ENCODE measurements at places on chromosomes 13 and 19.
A peak's percentile ranks its signal among the peaks of the same experiment; 100 is the strongest.

DNA sequence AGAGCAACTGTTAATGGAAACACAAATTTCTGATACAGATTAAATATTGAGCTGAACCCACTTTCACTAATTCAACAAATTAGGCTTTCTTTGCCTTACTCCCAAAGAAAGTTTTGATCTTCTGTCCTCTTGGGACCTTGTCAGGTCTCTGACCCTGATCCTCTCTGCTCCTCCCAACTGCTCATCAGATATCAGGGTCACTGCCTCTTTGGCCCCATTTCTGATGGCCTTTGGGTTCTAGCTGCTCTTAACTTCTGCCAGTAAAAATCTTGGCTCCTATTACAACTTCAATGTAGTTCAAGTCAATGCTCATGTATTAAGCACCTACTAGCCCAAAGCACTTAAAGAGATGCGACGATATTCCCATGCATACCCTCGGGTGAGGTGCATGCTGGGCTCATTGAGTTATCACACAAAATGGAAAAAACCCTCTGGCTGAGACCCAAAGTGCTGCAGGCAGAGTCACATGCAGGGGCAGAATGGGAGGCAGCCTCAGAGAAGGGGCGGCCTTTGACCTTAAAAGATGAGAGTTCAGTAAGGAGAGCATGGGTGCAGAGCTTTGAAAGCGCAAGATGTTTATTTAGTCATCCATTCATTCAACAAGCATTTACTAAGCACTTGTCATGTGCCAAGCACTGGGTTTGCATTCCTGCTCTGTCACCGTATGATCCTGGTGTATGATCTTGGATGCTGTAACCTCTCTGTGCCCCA, 183.4 kb downstream of the USP12 start:
- DNase-seq = no peak

GRCh38 chr13:69866555-69866954, 241.1 kb upstream of the ATXN8OS start:
- DNase-seq = no peak

DNA sequence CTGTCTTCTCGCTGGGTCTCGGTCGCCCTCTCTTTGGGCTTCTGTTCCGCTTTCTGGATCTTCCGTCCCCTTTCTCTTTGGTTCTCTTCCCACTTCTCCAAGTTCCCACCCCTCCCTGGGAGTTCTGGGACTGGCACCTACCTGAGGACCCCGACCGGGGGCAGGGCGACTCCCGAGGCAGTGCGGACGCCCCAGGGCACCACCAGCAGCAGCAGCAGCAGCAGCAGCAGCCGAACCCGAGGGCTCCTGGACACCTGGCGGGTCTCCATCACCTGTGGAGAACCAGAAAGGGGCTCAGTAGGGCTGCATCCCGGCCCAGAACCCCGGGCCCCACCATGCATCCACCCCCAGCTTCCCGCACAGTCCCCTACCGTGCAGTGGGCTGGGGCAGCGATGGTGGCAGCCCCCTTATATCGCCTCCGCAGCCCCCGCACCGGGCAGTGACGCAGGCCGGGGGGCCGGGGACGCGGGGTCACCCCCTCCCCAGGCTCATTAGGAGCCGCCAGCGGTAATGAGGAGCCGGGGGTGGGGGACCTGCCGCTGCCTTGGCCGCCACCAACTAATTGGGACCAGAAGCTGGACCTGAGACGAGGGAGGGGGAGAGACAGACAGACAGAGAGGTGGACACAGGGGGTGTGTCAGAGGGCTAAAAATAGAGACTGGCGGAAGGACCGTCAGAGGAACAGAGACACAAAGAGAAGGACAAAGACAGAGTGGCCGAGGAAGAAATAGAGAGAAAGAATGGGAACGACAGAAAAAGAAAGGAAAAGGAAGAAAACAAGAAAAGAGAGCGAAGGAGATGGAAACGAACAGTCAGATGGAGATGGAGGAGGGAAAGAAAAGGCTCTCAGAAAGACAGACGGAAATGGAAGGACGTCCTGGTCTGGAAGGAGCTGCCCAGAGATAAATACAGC, at the start of gene PTH2:
TSS of gene PTH2 (minus strand) at position 371 of the 914 bp plus-strand sequence. CDS start at position 269, 102 bp downstream.
- DNase-seq = no peak

DNA sequence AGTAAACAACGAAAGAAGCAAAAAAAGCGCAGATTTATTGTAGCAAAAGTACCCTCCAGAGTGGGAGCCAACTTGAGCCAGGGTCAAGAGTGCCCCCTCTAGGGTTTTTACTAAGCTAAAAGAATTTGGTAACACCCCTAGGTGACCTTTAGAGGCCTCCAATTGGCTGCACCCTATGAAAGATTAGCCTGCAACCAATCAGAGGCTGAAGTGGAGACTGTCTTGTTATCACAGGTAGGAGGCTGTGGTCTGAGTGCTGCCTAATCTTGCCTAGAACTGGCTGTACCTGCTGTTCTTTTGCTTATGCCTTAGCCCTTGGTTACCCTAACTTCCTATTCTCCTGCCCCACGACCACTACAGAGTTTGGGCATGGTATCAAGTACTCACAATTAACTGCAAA, 38.3 kb downstream of the ANKRD10 start:
- DNase-seq = no peak

DNA sequence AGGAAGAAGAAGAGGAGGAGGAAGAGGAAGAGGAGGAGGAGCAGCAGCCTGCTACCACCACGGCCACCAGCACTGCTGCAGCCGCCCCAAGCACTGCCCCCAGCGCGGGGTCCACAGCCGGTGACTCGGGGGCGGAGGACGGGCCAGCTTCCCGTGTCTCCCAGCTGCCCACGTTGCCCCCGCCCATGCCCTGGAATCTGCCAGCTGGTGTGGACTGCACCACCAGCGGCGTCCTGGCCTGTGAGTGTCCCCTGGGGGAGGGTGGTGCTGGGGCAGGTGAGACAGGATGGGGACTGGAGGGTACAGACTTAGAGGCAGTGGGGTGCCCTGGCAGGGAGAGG, 11.4 kb downstream of the SCAF1 start:
- no peak for DNase-seq

DNA sequence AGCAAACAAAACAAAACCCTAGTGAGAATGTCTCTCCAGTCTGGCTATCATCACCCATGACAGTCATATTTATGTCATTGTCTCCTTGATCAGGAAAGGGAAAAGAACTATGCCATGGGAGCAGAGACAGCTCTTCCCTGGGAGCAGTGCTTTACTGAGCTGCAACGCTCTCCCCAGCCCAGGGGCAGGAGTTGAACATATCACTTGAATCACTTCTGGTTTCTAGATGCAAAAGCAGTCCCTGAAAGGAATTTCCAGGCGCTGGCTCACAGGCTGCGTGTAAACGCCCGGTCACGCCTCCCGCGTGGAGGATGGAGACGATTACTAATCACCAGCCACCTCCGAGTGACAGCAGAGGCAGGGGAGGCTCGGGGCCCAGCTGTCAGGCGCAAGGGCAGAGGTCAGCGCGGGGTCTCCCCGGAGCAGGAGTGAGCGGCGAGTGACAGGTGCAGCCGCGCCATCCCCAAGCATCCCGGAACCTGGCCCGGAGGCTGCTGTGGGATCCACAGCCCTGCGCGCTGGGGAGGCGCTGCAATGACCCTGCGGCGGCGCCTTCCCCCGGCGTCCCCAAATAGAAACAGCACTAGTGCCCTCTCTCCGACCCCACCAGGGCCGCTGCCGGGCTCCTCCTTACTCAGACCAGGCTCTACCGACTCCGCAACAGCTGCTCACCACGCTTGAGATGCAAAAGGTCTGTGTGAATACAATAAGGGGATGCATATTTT, 23.5 kb upstream of the DCLK1 start:
- DNase-seq = no peak

DNA sequence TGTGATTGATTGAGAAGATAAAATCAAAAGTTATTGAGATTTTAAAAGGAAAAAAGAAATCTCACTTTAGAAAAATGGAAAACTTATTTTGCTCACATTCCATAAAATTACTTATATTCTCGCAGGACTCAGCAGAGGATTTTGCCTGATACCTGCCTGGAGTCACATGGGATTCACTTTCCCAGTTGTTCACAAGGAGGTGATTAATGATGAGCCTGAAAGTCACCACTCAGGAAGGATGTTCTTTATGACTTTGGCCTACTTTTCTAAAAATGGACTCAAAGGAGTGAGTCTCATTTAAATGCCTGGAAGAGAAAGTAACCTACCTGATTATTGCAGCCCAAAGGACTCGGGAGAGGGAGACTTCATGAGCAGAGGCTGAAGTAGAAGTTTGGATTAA, 34.5 kb upstream of the FAM216B start:
- no peak for DNase-seq

DNA sequence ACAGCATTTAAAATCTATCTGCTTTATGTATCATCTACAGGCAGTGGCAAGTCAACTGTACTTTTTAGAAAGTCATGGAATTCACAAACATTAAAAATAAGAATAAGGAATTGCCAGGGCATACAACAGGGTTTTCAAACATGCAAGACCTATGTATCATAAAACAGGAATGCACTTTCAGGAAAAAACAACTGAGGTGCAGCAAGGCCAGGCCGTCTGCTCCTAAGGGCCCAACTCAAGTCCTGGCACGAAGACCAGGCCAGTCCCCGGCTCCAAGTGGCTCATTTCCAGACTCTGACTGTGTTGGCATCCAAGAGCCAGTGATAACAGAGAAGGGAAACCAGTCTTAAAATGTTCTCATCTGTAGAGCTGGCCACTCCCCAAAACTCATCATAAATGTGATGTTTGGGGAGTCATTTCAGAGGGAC, 7.1 kb downstream of the RFX2 start:
- peak; percentile 33 for DNase-seq

DNA sequence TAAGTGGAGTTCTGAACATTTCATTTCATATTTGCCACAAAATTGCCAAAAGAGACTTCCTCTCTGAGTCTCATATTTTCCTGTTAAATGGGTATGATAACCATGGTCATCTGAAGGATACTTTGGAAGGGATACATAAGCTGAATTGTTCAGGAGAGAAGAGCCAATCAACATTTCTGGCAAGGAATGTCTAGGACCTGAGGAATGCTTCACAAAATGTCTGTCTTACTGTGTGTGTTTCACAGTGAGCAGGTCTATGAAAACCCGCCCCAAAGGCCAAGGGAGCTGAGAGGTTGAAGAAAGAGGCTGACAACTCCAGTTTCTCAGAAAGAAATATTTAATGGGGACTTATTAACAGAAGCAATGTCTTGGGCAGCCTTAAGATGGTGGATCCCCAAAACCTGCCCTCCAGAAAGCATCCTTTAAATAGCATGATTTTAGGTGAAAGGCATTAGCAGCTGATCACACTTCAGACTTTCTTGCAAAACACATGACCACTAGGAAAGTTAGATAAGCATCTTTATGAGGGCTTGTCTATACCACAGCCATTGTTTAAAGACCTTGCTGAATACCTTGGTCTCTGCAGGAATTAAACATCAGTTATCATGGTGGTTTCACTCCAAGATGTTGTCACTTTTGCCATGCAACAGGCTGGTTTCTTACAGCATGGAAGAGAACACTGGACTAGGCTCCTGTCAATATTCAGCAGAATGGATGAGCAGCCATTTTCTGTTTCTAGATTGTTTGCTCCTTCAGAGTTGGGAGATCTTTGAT, 78.9 kb downstream of the TNFSF11 start:
- DNase-seq = no peak

GRCh38 chr13:110924639-110924934, 9.7 kb upstream of the ANKRD10 start:
- no peak for DNase-seq

DNA sequence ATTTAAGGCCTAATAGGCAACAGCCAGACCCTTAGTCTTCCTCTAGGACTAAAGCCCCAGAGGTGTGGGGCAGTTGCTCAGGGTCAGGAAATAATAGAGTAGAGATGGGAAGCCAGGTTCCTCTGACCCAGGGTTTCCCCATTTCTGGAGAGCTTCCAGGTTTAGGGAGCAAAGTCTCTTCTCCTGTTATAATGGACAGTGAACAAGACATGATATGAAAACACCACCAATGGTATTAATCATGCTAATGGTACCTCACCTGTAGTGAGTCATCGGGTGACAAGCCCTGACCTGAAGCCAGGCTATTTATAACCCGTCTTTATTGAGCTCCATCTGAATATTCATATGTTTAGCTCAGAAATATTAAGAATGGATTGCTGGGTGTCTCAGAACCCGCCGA, 24.6 kb downstream of the BICRA start:
- DNase-seq = no peak

DNA sequence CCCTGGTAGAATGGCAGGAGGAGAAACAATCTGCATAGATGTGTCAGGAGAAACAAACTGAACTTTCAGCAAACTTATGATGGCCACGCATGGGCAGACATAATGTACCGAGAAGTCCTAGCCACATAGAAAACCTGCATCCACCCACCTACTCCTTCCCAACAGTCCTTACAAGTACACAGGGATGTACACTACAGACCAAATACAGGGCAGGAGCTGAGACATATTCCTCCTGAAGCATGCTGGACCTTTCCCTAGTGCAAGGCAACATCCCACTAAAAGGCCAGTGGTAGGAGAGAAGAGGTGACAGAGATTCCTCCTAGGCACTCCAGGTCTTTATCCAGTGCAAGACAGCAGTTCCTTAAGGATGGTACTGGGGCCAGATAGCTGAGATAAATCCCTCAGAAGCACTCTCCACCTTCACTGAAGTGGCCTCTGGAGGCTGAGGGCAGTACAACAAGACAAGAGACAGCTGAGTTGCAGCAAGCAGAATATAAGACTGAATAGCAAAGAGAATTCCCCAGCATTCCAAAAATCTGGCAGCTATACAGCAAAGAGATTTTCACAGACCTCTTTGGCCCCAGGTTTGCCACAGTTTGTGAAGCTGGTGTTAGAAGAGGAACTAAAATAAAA, 18.3 kb downstream of the VWA8 start:
- DNase-seq = no peak

GRCh38 chr19:50607874-50608785, 31.6 kb downstream of the SYT3 start:
- peak; percentile 98 for DNase-seq

DNA sequence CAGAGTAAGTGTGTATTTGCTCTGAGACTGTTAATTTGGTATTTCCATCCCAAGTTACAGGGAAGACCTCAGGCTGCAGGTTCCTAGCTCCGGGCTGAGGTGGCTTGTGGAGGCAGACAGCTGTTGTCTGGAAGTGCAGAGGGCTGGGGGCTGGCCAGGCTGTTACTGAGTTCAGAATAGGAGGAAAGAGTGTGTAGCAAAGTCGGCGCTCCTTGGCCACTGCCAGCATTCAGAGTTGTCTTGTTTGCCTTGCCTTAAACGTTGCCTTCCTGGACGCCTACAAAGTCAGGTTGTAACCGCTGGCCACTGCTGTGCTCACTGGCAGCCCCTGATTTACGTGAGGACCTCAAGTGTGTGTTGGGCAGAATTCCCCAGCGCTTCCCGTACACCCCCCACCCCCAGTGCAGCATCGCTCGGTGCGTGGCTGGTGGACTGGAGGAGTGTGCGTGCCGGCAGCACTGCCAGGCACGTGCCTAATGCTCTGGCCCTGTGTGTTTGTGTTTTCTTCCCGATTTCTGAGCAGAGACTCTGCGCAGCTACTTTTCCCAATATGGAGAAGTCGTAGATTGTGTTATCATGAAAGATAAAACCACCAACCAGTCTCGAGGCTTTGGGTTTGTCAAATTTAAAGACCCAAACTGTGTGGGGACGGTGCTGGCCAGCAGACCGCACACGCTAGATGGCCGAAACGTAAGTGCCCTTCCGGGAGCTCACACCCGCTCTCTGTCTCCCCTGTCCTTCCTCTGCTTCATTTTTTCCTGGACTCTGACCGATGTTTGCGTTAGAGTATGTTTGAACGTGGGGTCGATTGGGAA, 10.5 kb downstream of the DAZAP1 start:
- no peak for DNase-seq
